ENCODE measurements at places on chromosomes 4 and X.

GRCh38 chr4:184895012-184895695 is 69.4 kb upstream of the ACSL1 start:
- H3K36me3 ChIP-seq = no peaks in the 10 kb centered on the region
- H3K27me3 ChIP-seq = no peaks in the 10 kb centered on the region
- no peak overlapping the region for H3K27ac ChIP-seq
- H3K4me3 ChIP-seq = no peak overlapping the region
- no peak for DNase-seq
- no peaks in the 10 kb centered on the region for H3K4me1 ChIP-seq

DNA sequence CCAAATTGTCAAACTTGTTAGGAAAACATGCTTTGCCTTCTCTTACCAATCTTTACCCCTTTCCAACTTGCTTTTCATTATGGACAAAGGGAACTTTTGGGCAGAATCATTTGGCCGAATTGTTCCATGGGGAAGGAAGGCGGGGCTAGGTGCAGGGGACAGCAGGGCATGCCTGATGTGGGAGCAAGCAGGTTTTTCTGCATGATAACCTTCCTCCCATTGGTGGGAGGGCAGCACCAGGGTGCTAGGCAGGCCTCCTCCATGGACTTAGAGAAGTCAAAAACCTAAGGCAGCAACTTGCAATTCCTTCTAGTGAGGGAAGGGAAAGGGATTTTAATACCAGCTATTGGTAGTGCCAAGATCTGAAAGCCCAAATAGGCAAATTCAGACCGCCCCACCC is 260.5 kb downstream of the MAPK10 start:
- no peak overlapping the region for H3K27ac ChIP-seq
- H3K4me1 ChIP-seq = no peaks in the 10 kb centered on the region
- no peaks in the 10 kb centered on the region for H3K36me3 ChIP-seq
- H3K4me3 ChIP-seq = no peak overlapping the region
- no peak for DNase-seq

DNA sequence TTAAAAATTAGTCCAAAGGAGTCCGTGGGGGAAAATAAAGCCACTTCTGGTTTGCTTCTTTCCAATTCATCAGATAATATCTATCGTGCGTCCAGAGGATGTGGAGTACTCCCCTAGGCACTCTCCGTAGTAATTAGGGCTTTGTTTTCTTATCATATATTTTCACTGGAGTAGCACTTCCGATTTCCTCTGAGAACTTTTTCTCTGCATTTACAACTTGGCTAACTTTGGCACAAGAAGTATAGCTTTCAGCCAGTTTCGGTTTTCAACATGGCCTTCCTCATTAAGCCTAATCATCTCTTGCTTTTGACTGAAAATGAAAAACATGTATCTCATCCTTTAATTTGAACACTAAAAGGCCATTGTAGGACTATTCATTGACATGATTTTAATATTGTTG is 80.5 kb downstream of the CASP3 start:
- H3K27me3 ChIP-seq = no peaks in the 10 kb centered on the region
- H3K4me1 ChIP-seq = no peaks in the 10 kb centered on the region
- no peak for DNase-seq
- H3K36me3 ChIP-seq = no peaks in the 10 kb centered on the region
- no peak overlapping the region for H3K4me3 ChIP-seq
- no peak overlapping the region for H3K27ac ChIP-seq

GRCh38 chr4:185730387-185730786 is 81.6 kb downstream of the SORBS2 start:
- no peaks in the 10 kb centered on the region for H3K36me3 ChIP-seq
- no peaks in the 10 kb centered on the region for H3K27me3 ChIP-seq
- no peak for DNase-seq
- H3K4me1 ChIP-seq = peaks cover 4% of the 10 kb centered on the region
- H3K4me3 ChIP-seq = no peak overlapping the region

DNA sequence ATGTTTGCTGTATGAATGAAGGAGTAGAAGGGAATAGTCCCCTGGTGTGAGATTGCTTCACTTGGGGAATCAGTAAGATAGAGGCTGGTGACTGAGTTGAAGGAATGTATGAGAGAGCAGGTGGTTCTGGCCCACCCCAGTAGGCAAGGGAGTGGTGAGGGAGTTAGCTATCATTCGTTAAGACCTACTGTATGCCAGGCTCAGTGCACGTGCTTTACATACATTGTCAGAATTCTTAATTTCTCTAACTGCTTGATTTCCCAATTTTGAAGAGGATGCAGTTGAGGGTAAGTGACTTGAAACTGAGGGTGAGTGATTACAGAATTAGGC is 700 bp downstream of the VMA21 start:
- H3K27ac ChIP-seq = peak overlapping the region; percentile 96
- H3K4me3 ChIP-seq = peak overlapping the region; percentile 68
- no peaks in the 10 kb centered on the region for H3K27me3 ChIP-seq
- H3K36me3 ChIP-seq = no peaks in the 10 kb centered on the region
- no peaks in the 10 kb centered on the region for H3K4me1 ChIP-seq
- no peak for DNase-seq

- no peaks in the 10 kb centered on the region for H3K27me3 ChIP-seq
- peak overlapping the region; percentile 70 for H3K27ac ChIP-seq
- no peak for DNase-seq
- H3K4me1 ChIP-seq = peaks cover 12% of the 10 kb centered on the region
- peak overlapping the region; percentile 44 for H3K4me3 ChIP-seq
- no peaks in the 10 kb centered on the region for H3K36me3 ChIP-seq
These were observed 82.9 kb downstream of the STOX2 start for GRCh38 chr4:183987987-183988392.
